Spleen (tissue), 13 donors: ENCODE measurements at places on chromosomes 6 and 20. TPM values are rescaled to one million over a fixed set of nuclear protein-coding genes. Genes with fewer than 3 reads are reported as not detected.

The TMEM170B gene
- total RNA-seq, result 6.7 TPM

The OR2H1 gene
- total RNA-seq, result not detected

The GHRH gene
- total RNA-seq, result not detected

The PSORS1C1 gene
- total RNA-seq, result not detected

The COL11A2 gene
- total RNA-seq, result 0.79 TPM

The KCNK16 gene
- not detected for total RNA-seq

The TXLNB gene
- 3.0 TPM for total RNA-seq

The ERVFRD-1 gene
- total RNA-seq, result 0.17 TPM

The RAET1L gene
- total RNA-seq, result not detected

The KCNG1 gene
- 3.5 TPM for total RNA-seq

The WFDC5 gene
- not detected for total RNA-seq

The MATN4 gene
- total RNA-seq, result not detected

The MLIP gene
- total RNA-seq, result not detected

The HDGFL1 gene
- total RNA-seq, result not detected

The FILIP1 gene
- total RNA-seq, result 0.59 TPM

The PGC gene
- total RNA-seq, result not detected

The ARG1 gene
- total RNA-seq, result 16.5 TPM

The BPIFB1 gene
- total RNA-seq, result not detected

The TAF8 gene
- total RNA-seq, result 32.1 TPM

The PDYN gene
- not detected for total RNA-seq

The ADGB gene
- total RNA-seq, result not detected

The DNAAF9 gene
- 20.1 TPM for total RNA-seq

The PHF20 gene
- 61.3 TPM for total RNA-seq

The IRAK1BP1 gene
- 5.0 TPM for total RNA-seq

The RIPPLY2 gene
- not detected for total RNA-seq

The TCP11 gene
- not detected for total RNA-seq

The ABCC10 gene
- 41.1 TPM for total RNA-seq

The OOEP gene
- total RNA-seq, result not detected

The SLA2 gene
- 9.5 TPM for total RNA-seq

The TMC2 gene
- total RNA-seq, result 0.13 TPM

The HCK gene
- total RNA-seq, result 139 TPM
